ENCODE measurements at places on chromosomes 1 and 21. TPM values are rescaled to one million over a fixed set of nuclear protein-coding genes. Genes with fewer than 3 reads are reported as not detected.

DNA sequence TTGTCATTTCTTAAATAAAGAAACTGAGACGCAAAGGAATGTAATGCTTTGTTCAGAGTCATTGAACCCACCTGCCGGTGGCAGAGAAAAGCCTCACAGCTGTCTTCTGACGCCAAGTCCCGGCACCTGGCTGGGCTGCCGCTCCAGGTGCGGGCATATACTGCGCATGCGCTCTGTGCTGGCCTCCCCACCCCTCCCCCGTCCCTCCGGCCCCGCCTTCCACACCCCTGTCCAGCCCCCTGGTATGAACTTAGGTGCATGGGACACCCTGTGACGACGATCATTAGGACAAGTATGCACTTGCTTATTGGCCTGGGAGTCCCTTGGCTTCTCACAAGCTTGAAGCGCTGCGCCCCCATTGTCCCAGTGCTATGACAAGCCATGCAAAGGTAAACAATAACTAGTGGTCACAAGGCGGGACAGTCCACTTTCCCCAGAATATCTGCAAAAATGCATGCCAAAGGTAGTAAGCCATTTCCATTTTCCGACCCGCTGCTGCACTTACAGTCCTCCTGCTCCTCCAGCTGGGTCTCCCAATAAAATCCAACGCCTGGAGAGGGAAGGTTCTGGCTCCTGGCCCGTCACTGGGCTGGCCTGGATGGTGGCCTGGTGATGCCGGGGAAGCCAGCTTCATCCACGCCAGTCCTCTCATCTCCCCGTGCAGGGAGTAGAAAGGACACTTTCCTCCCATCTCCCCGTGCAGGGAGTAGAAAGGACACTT lies 100.4 kb downstream of the PSMG1 start:
- no peak for DNase-seq

- DNase-seq = no peak
Observed at GRCh38 chr1:24062221-24062620, 49.7 kb downstream of the MYOM3 start.

- DNase-seq = no peak
Observed at GRCh38 chr1:87938631-87939030, 610.0 kb downstream of the LMO4 start.

DNA sequence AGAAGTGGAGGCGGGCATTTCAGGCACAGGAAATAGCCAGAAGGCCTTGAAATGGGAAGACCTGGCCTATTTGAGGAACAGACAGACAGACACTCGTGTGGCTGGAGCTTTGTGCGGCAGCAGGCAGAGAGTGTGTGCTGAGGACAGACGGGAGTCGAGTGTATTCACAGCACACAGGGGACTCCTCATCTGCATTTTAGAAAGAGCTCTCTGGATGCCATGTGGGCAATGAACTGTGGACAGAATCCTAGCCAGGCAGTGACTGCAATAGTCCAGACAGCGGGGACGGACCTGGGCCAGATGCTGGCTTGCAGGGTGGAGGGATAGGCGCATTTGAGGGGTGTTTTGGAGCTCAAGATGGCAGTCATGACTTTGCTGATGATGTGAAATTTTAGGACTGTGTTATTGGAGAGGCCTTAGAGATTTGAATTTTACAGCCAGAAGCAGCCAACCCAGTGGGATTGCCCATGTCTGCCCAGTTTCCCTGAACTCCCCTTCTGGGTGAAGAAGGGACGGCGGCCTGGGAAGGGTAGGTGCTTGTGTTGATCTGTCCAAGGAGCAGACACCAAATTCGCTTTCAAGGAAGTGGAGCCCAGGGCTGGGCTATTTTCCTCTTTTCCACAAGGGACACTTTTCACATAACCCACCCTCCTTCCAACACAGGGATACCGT lies 43.7 kb downstream of the CHAF1B start:
- no peak for DNase-seq

DNA sequence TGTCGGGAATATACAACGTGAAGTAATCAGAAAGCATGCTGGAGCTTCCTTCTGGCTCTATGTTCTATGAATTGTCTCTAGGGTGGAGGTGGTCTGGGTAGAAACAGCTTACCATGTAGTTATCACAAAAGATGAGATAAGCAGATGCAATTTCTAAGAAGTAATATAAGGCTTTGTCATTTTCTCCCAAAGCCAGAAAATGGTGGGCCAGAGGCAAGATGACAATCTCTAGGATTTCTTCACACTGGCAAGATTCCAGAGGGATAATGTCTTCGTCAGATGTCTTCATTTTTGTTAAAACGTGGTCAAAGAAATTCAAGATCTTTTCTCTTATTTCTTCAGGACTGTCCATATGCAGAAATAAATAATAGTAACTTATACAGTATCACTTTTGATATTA lies 77.7 kb downstream of the ADCY10 start:
- no peak for DNase-seq

Gene IFI44L
- total RNA-seq = 14.7 TPM

Gene BSND
- total RNA-seq = not detected

DNA sequence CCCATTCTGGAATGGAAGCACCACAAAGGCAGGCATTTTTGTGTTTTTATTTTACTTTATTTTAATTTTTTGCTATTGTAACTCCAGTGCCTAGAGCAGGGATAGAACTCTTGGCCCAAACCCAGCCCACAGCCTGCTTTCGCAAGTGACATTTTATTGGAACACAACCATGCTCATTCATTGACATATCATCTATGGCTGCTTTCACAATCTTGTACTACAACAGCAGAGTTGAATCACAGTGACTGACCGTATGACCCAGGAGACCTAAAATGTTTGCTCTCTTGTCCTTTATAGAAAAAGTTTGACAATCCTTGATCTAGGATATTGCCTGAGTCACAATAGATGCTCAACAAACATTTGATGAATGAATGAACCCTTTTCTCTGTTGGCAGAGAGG lies 83.9 kb upstream of the ATP1A1 start:
- DNase-seq = no peak

GRCh38 chr1:57464756-57465155 lies 40.9 kb upstream of the DAB1 start:
- no peak for DNase-seq

Gene AGMAT
- 3.7 TPM for total RNA-seq

Gene SH2D5
- total RNA-seq = 0.71 TPM

- DNase-seq = peak; percentile 32
Observed at GRCh38 chr1:98331718-98332311, 329.7 kb upstream of the SNX7 start.

DNA sequence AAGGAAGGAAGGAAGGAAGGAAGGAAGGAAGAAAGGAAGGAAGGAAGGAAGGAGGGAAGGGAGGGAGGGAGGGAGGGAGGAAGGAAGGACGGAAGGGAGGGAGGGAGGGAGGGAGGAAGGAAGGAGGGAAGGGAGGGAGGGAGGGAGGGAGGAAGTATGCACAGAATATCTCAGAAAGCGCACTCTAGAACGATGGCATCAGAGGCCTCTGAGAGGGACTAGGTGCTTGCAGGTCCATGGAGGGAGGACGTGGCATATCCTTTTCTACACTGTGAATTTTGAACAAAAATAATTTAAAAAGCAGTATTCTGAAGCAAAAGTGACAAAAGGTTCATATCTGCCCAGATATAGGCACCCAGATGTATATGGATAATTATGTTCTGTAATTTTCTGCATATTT lies 65.5 kb downstream of the SYF2 start:
- no peak for DNase-seq

DNA sequence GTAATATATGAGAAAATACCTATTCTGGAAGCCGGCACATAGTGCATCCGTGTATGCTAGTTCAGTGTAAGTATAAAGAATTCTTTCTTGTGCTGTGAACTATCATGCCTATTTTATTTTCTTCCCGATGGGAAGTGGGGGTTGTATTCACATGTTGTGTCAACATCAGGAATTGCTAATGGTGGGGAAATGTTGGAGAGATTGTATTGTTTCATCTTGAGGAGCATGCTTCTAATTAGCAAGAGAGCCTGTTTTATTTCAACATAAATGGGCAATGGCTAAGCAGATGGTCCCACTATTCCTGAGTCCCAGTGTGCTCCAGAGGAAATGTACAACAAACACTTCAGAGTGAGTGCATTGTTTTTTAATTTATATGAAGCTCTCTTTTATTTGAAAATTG lies 485.2 kb downstream of the PLPP3 start:
- DNase-seq = no peak

Gene CFAP298
- total RNA-seq = 32.5 TPM

Gene ZCCHC17
- total RNA-seq = 47.6 TPM

- DNase-seq = no peak
Observed at GRCh38 chr1:192793983-192794767, 14.7 kb upstream of the RGS2 start.

Measured in LHCN-M2 (cell line).